ENCODE measurements at places on chromosomes 12 and 14.

GRCh38 chr12:84825149-84825548 is 87.5 kb downstream of the SLC6A15 start:
- DNase-seq: no peak

GRCh38 chr14:102496958-102497744 is 12.4 kb downstream of the ANKRD9 start:
- no peak for DNase-seq

DNA sequence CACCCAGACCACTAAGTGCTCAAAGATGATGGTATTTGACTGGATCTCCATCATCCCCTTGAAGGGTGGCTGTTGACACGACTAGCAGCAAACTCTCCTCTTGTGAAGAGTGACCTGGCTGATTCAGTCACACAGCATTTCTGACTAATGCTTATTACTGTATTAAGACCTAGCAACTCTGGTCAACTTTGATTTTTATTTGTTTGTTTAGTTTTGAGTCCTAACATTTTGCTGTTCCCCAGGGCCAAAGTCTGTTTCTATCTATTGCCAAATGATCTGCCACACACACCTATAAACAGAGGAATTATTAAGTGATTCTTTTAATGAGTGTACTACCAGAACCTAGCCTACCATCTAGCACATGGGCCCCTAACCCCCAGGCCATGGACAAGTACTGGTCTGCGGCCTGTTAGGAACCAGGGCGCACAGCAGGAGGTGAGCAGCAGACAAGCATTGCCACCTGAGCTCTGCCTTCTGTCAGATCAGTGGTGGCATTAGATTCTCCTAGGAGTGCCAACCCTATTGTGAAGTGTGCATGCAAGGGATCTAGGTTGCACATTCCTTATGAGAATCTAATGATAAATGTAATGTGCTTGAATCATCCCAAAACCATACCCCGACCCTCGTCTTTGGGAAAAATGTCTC is 120.0 kb downstream of the RPS6KA5 start:
- no peak for DNase-seq

- no peak for DNase-seq
These were observed at the start of gene MIPOL1 for GRCh38 chr14:37197421-37198272. Gene MIPOL1, plus strand, starts transcription at chr14:37197937. Its CDS starts 49,952 bp downstream, at chr14:37247889.

DNA sequence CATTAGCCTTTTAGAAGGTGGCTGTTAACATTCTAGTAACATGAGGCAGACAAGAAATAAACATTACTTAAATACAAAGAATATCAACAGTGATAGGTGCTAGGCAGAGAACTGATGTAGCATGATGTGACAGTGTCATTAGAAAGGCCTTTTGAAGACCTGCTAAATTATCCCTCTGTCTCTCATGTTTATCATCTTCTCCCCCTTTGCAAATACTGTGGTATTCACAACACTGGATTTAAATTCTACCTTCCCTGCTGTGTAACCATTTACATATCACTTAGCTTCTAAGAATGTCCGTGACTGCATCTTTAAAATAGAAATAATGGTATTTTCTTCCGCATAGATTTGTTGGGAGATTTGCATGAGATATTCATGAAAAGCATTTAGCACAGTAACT is 74.4 kb upstream of the CLEC14A start:
- no peak for DNase-seq

GRCh38 chr12:15886372-15887042 is 4.3 kb downstream of the STRAP start:
- no peak for DNase-seq

GRCh38 chr14:88089445-88089844 is 84.5 kb downstream of the GPR65 start:
- no peak for DNase-seq

DNA sequence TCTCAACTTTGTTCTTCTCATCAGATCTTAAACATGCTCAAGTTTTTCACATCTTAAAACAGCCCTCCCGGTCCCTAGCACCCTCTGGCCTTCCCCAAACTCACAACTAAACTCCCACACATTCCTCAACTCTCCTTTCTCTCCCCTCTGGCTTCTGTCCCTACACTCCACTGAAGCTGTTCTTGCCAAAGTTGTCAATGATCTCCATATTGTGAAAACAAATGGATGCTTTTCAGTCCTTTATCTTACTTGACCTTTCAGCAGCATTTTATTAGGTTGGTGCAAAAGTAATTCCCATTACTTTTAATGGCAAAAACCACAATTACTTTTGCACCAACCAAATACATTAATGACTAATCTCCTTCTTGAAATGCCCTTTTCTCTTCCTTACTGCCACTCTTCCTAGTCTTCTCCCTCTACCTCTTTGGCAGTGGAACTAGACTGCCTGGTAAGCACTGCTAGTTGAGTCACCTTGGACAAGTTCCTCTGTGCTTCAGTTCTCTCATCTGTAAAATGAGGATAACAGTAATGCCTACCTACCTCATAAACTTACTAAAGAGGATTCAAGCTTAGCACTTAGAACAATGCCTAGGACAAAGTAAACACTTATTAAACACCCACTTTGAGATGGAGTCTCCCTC is 16.0 kb downstream of the CERS5 start:
- DNase-seq: no peak

DNA sequence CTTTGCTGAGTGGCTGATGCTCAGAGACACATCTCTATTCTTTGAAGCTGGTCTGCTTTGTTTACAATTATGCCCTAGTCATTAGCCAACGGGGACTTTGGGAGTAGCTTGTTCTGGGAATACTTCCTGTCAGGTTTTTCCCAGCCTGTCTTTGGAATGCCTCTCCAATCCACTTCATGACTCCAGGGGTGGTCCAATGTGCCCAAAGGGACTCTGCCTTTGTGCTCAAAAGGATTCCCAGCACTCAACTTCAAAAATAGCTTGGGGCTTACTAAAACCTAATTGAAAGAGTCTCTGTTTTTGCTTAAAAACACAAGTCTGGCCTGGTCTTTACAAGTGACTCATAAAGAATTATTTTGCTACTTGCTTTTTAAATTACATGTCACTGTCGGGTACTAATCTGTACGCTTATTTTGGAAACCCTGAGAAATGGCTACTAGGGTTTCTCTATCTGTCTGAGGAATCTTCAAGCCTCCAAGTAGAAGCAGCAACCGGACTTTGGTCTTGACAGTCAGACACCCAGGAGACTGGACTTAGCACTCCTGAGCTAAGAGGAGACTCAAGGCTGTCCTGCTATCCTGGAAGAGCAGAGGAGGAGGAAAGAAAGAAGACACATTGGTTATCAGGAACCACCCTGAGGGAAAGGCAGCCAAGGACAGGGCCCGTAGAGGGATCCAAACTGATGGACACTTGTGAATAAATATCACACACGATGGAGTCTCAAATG is 20.7 kb downstream of the PHLDA1 start:
- no peak for DNase-seq

DNA sequence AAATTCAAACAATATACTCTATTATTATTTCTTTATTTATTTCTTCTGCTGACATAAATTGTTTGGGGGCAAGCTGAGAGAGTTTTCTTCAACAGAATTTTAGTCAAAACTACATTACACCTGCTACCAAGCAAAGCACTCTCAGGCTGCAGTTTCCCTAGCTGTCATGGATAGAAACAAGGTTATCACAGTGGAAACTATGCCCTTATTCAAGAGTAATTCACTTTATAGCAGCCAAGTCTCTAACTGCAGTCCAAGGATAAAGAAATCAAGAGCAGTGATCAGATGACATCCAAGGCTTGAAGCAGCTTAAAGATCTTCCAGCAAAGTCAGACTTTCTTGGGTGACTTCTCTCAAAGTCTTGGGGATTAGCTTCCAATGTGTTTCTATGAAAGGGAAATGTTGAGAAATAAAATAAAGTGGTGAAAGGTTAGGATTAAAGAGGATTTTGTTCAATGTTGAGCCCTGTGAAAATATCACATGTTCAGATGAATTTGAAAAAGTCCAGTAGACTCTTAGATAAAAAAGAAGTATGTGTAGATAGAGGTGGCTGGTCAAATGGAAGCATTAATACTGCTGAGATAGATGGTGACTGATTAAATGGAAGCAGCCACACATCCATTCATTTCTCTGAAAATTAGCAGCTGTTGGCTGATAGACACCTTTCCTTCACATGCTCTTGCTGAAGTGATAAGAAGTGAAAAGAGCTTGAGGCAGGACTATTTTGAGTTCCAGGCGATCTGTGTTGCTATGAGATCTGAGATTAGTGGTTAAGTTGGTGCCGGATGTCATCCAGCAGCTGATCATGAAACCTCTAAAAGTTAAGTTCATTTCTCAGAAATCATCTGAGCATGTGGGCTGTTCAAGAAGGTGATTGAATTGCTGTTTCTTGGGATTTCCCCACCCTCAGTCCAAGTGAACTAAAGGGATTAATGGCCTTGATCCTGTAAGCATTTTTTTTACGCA is 257.8 kb upstream of the BTG1 start:
- DNase-seq: peak; percentile 14

DNA sequence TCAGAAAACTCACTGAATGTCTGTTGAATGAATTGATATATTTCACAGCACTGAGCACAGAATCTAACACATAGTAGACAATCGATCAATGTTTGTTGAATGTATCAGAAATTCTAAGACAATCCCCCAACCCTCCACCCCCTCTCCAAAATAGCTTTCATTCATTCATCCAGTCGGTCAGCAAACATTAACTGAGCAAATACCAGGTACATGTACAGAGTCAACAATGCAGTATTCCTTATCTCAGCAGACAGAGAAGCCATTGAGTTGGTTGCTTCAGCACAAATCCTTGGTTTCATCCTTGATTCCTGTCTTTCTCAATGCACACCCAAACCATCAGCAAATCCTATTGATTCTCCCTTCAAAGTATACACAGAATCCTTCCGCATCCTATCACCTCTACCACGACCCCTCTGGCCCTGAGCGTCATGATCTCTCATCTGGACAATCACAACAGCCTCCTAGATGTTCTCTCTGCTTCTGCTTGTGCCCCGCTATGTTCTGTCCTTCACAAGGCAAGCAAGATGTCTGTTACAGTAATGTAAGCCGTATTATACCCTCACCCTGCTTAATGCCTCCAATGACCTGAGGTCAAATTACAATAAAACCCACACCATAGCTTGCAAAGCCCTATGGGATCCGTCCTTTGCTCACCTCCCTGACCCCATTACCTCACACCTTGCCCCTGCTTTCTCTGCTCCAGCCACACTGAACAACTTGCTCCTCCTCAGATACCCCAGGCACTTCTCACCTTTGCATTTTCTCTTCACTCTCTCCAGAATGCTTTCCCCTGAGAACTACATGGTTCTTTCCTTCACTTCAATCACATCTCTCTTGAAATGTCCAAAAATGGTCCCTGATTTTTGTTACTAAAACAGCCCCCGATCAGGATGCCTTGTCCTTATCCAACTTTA is 738.1 kb upstream of the TBX3 start:
- no peak for DNase-seq

GRCh38 chr14:69500096-69500495 is 15.6 kb downstream of the PLEKHD1 start:
- DNase-seq: no peak
